ENCODE measurements at places on chromosomes 5 and 9.
A peak's percentile ranks its signal among the peaks of the same experiment; 100 is the strongest.

DNA sequence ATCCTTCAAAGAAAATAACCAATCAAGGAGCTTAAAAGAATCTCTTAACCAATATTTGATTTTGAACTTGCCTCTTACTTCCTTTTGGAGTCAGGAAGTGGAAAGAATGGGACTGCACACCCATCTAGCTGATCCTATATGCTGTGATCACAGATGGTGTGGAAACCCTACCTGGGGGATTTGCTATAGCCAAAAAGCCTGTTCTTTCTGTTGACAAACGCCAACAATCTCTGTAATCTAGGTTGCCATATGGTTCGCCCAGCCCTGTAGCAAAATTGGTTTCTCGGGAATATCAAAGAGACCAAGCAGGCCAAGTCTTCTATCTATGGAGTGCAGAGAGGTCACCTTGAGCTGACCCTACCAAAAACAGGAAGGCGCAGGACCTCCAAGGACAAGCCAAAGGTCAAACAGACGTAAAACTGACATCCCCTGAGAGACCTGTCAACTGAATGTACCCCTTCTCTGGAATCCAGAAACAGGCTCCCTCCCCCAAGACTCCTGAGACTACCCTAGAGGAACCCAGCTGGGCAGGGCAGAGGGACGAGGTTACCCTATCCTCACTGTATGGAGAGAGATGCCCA lies 19.4 kb downstream of the NRG2 start:
- DNase-seq: no peak

DNA sequence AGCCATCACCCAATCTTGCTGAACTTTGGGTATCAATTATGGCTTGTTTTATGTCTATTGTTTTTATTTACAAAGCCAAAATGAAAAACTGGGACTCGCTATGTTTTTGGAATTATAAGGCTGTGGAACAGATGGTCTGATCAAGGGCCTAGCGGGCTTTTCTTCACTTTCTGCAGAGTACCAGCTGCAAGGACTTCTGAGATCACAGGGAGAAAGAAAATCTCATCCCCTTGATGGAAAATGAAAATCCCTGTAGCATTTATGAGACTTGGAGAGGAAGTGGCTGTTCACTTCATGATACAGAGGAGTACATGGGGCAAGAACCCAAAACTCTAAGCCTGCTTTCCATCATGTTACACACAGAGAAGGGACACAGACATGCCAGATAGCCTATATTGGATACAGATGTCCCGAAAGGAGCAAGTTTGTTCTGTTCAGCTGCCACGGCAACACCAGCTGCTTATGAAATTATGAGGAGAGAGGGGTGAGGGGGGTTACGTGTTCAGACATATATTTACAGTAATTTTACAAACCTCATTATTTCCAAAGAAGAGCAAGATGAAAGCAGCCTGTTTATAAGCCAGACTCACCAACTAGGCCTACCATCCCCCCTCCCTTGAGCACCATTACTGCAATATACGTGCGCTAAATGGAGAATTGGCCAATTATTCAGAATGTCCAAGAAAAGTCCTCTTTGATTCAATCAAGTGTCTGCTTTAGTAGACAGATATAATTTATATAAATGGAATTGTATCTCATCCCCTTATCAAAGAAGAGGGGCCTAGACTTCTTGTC lies 220.0 kb downstream of the MARCHF11 start:
- no peak for DNase-seq

- DNase-seq: no peak
These were observed 404.8 kb downstream of the ARHGEF28 start for GRCh38 chr5:74030821-74031220.

- no peak for DNase-seq
These were observed 236.3 kb downstream of the NSG2 start for GRCh38 chr5:174281855-174282254.

DNA sequence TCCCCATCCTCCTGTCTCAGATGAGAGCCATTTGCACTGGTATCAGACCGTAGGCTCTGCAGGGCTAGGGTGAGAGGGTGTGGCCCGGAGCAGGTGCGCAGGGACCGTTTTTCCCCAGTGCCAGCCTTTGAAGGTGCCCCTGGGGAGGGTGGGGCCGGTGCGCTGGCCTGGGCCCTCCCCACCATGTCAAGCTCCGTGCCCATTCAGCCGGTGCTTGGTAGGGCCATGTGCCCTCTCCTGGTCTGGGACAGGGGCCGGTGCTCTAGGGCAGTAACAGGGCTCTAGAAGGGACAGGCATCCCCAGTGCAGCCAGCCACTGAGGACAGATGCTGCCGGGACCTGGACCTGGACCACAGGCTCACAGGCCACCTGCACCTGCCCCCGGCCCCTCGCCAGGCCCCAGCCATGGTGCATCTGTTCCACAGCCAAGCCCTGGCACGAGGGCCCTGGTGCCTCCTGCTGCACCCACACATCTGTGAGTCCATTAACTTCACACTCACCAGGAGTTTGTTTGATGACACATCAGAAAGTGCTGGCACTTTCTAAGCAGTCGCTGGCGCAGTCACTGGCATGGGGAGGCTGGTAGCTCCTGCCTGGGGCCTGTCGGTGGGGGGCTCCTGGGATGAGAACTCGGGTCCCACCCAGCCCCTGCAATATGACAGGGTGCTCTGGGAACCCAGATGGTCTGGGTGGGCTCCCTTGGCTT lies 5.0 kb upstream of the QRFP start:
- DNase-seq: no peak

- peak; percentile 46 for DNase-seq
These were observed 1.0 kb downstream of the TLE4 start for GRCh38 chr9:79572608-79573411.

DNA sequence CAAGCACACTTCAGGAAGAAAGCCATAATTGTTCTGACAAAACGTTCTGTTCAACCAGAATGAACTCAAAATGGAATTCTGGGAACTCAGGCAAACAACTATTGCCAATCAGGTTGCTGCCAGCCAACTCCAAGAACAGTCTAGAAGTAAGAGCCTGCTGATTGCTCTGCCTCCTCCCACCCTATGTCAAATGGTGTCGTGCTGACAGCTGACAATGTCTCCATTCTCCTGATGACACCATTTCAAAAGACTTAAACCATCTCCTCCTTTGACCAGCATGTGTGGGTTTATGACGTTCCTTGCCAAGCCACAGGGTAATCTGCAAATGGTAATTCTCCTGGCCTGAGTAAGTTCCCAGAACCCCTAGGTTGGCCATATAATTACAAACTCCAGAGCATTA lies 21.9 kb upstream of the PLIN2 start:
- no peak for DNase-seq

DNA sequence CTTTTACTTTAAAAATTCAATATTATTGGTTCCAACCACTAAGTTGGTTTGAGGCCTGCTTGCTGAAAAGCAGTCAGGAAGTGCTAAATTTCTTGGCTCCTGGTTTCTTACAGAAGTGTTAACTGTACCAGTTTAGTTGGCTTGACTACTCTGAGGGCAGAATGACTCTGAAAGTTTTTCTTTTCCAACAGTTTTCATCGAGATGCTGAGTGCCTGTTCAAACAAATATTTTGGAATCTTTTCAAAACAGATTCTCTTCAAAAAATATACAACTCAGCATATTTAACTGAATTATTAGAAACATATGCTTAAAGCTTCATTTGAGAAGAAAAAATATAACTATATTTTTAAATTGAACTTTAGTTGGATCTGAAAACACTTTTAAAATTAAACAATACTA lies 37.0 kb downstream of the SLC38A9 start:
- DNase-seq: no peak

GRCh38 chr9:35741740-35742139 lies 7.3 kb downstream of the GBA2 start:
- DNase-seq: no peak

- no peak for DNase-seq
These were observed 31.0 kb downstream of the CYSTM1 start for GRCh38 chr5:140205952-140206351.

DNA sequence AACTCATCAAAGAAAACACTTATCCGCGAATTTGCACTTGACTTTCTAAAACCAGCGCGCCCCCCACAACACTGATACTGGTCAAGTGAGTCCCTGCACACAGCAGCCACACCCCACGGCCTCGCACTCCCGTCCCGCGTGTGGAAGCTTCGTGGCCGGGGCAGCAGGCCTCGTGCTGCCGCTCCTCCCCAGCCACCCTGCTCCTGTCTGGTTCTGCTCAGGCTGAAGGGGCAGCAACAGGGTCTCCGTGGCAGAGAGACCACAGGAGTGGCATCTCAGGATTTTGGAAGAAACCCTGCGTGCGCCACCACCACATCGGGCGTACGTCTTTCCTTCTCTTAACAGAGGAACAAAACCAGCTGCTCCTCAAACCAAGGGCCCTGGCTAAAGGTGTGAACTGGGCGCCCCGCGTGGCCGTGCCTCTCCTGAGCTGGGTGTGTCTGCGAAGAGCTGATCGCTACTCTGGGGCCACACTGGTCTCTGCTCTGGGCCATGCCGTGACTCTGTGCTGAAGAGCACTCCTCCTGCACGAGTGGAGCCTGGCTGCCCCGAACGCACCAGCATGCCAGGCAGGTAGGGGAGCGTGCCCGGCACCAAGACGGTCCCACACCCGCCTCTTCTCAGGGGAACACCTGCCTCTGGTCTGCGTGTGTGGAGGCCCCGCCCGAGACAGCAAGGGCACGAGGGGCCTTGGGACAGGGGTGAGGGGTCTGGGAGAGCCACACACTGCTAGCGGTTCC lies 17.4 kb upstream of the LHX3 start:
- no peak for DNase-seq

DNA sequence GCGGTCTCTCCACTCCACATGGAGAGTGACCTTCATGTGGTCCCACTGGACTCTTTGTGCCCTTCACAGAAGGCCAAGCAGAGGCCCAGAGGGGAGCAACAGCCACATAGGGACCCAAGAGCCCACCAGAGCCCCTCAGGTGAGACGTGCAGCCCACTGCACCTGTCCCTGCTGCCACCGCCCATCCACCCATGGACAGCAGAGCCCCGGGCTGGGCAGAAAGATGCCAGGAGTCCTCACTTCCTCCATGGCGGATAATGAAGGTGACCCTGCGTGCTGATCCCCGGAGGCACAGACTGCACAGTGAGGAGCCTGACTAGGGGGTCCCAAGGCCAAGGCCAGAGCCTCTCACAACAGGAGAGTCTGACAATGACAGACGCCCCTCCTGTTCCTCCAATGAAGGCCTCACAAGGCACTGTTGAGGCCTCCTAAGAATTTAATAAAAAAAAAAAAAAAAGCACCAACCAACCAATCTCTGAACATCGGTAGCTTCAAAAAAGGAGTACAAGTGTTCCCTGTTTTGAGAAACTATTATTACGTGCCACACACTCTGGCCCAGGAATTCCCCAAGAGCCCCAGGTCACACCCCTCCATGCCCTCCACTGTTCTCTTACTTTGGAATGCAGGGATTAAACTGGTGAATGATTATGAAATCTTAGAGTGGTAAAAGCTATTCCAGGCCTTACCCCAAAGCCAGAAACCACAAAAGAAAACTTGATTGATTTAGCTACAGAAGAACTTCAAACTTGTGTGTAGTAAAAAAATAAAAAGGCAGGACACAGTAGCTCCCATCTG lies 2.8 kb upstream of the PPP1R26 start:
- DNase-seq: no peak

DNA sequence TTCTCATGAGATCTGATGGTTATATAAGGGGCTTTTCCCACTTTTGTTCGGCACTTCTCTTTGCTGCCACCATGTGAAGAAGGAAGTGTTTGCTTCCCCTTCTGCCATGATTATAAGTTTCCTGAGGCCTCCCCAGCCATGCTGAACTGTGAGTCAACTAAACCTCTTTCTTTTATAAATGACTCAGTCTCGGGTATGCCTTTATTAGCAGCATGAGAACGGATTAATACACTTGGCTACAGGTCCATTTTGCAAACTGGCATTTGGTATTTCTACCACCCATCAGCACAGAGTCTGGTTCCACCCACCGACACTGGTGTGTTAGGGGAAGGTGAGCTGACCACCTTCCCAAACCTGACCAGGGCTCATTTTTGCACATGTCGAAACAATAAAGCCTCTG lies 47.9 kb upstream of the RARS1 start:
- no peak for DNase-seq

- DNase-seq: no peak
These were observed 167.6 kb downstream of the NFIB start for GRCh38 chr9:14146201-14146874.

GRCh38 chr9:124769549-124770358 lies 1.4 kb downstream of the NR6A1 start:
- DNase-seq: no peak

GRCh38 chr9:126523611-126524111 lies 90.1 kb upstream of the LMX1B start:
- no peak for DNase-seq

- no peak for DNase-seq
These were observed 68.9 kb upstream of the GOLM1 start for GRCh38 chr9:86168256-86168655.

- no peak for DNase-seq
These were observed 708.8 kb downstream of the PTPRD start for GRCh38 chr9:9904041-9904440.

- no peak for DNase-seq
These were observed 480.0 kb downstream of the NR2F1-AS1 start for GRCh38 chr5:93100976-93101375.

DNA sequence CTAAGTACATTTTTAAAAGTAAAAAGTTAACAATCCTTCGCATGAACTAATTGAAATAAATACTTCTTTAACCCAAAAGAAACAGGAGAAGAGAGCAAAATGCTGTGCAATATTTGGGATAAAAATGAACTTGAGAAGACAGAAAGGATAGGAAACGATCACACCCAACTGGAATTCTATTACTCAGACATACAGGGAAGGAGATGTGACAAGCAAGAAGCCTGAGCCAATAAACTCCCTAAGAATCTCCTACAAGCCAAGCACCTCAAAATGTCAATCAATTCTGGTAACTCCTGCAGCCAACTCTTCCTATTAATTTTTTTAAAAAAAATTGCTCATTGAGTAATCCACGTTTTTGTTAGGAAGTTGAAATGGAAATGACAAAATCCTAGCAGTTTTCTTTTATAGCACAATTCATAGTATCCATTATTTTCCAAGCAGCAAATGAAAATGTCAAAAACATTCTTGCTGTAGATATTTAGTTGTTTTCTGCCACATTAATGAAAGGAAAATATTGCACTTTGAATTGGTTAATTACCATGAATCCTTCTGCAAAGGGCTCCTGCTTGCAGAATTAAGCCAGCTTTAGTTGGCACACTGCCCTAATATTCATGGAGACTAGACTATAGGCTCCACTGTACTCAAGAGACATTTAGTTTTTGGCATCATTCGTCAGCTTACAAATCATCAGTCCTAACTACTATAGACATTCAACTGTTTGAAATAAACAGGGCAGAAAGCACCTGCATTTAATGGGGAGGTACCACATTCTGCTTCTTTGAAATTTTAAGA lies 89.0 kb downstream of the RFX3 start:
- no peak for DNase-seq

- DNase-seq: no peak
These were observed 62.1 kb downstream of the ARSB start for GRCh38 chr5:78922879-78923621.

GRCh38 chr9:6673326-6674025 lies 27.9 kb upstream of the GLDC start:
- DNase-seq: no peak

GRCh38 chr5:41721516-41721915 lies 148.7 kb downstream of the OXCT1 start:
- no peak for DNase-seq
